ENCODE measurements at places on chromosomes 2 and 18.

- no peak for DNase-seq
Observed at GRCh38 chr18:79241755-79242154, 154.0 kb upstream of the NFATC1 start.

- DNase-seq, result no peak
Observed at GRCh38 chr2:186093174-186093573, 354.6 kb downstream of the FSIP2 start.

- DNase-seq, result no peak
Observed at GRCh38 chr2:134609924-134610513, 108.8 kb downstream of the TMEM163 start.

DNA sequence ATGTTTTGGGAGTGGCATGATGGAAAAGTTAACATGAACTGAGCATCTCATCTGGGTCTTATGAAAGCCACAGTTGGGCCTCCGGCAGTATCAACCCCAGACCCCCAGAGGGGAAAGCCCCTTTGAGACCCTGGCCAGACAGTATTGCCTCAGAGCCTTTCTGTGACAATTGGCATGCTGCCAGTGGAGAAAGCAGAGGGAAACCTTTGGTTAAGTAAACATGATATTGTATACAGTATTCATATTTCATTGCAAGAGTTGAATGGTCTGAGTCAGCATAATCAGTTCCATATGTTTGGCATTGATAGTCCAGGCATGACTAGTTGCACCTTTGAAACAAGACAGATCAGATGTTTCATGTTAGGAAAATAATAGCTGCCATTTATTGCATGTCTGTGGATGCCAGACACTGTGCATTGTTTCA, 20.0 kb downstream of the MERTK start:
- no peak for DNase-seq

DNA sequence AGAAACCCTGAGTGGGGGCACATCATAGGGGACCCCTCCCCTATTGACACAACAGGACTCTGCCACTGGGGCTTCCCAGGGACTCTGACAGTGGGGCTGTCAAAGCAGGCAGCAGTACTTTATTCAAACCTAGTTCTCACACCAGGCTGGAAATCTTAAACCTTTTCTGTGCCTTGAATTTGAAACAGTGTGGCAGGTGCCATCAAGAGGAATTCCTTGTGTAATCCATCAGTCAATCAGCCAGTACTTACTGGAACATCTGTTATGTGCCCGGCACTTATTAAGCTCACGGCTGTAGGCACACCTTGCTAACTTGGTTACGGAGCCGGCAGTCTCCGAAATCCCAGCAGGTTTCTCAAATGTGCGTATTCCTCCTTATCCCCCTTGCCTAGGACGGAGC, 12.0 kb downstream of the GLI2 start:
- no peak for DNase-seq

DNA sequence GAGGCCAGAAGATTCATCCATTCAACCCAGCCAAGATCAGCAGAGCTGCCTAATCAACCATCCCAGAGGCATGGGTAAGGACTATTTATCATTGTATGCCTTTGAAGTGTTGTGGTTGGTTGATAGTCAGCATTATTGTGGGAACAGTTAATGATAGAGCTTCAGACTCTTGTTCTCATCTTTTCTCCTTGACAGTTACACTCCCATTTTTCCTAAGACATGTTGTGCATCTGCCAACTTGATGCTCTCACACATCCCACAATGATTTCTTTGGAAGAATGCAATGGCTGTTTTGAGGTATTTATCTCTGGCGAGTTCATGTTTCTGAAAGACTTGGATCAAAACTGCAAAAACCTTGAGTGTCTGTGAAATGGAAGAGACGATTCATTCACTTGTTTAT, 55.4 kb downstream of the FASTKD2 start:
- no peak for DNase-seq

GRCh38 chr2:71679491-71679890, 226.1 kb downstream of the DYSF start:
- DNase-seq, result no peak

DNA sequence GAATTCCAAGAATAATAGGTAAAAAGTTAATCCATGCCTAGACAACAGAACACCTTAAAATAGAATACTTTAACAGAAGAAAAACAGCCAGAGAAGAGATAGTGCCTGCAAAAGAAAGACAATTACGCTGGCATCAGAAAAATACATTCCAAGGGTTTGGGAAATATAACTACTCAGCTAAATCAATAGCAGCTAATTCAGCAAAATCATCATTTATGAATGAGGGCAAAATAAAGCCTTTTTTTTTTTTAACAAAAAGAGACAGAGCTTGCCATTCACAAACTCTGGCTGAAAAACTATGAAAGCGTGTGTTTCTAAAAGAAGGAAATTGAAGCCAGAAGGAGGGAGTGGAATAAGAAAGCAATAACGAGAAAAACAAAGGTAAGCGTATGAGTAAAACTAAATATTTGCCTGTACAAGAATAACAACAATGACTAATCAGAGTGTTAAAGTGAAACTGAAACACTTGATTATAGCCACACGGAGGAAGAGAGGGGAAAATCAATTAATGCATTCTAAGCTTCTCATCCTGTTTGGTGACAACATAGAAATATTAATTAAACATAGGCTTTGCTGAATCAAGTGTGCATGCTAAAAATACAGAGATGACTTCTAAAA, 90.2 kb downstream of the EHD3 start:
- DNase-seq, result no peak

- DNase-seq, result no peak
Observed at GRCh38 chr2:237519506-237520245, 32.6 kb downstream of the MLPH start.

DNA sequence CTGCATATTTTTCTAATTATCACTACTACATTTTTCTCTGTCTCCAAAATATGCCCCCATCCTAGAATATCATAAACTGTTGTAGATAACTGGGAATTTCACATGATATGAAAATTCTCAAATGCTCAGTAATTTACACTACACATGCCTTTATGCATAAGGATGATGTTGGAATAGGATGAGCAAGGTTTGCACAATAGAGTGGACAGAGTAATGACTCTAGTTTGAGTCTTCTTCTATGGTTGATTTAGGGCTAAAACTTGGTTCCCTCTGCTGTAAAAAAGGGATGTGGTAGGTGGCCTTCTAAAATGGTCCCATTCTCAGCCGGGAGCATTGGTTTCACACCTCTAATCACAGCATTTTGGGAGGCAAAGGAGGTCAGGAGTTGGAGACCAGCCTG, 129.9 kb downstream of the BCL11A start:
- DNase-seq, result no peak

- DNase-seq, result no peak
Observed at GRCh38 chr2:215377283-215377682, 58.6 kb downstream of the FN1 start.

- no peak for DNase-seq
Observed at GRCh38 chr18:63180971-63181376, 138.6 kb downstream of the BCL2 start.

- no peak for DNase-seq
Observed at GRCh38 chr2:1527153-1527992, 114.1 kb downstream of the TPO start.

- DNase-seq, result no peak
Observed at GRCh38 chr2:57711991-57712390, 334.6 kb upstream of the VRK2 start.

GRCh38 chr2:171134624-171135230, 26.0 kb downstream of the TLK1 start:
- DNase-seq, result no peak

GRCh38 chr2:27863146-27863545, 27.0 kb downstream of the RBKS start:
- DNase-seq, result no peak

DNA sequence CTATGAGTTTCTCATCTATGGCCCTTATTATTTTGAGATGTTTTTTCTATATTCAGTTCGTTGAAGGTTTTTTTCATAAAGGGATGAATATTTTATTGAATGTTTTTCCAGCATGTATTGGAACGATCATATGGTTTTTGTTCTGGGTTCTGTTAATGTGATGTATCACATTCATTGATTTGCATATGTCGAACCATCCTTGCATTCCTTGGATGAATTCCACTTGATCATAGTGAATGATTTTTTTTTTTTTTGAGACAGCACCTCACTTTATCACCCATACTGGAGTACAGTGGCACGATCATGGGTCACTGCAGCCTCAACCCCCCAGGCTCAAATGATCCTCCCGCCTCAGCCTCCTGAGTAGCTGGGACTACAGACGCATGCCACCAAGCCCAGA, 5.5 kb upstream of the NEMP2 start:
- DNase-seq, result no peak

GRCh38 chr2:47516360-47517104, 113.6 kb downstream of the MSH2 start:
- no peak for DNase-seq

- no peak for DNase-seq
Observed at GRCh38 chr2:168749297-168749696, 53.1 kb upstream of the NOSTRIN start.

- DNase-seq, result no peak
Observed at GRCh38 chr18:8107426-8107825, 501.8 kb upstream of the RAB12 start.

All from CD4-positive, alpha-beta T cell treated with Interferon gamma for 1 hour (primary cell).